ENCODE measurements at places on chromosomes 12 and 14.

- no peak for DNase-seq
Observed at GRCh38 chr12:2722806-2723205, 72.0 kb upstream of the FKBP4 start.

- DNase-seq = no peak
Observed at GRCh38 chr14:38973083-38973700, 129.8 kb downstream of the SEC23A start.

DNA sequence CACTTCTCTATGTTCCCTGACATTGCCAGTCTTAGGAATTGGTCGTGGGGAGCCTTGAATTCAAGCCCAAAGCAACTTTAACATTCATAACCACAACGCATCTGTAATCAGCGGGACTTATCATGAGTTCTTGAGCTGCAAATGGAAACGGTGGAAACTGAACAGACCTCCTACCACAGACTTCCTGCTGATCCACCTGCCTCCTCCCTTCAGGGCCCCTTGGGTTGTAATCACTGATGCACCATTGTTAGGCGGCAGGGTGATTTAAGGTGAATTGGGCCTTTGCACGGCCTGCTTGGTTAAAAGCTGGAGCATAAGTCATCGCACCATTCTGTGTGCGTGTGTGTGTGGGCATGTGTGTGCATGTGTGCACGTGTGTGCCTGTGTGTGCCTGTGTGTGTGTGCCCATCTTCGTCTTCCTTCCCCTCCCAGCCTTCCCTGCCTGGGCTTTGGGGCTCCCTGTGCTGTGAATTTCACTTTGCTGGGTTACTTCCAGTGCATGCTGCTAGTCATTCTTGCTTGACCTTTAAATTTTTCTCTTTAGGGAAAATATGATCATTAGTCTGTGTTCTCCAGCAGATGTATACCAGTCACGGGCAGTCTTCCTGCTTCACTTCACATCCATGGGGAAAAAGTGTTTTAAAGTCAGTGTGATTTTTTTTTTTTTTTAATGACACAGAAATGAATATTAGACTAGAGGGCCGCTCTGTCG lies 29.1 kb downstream of the CHST11 start:
- no peak for DNase-seq

DNA sequence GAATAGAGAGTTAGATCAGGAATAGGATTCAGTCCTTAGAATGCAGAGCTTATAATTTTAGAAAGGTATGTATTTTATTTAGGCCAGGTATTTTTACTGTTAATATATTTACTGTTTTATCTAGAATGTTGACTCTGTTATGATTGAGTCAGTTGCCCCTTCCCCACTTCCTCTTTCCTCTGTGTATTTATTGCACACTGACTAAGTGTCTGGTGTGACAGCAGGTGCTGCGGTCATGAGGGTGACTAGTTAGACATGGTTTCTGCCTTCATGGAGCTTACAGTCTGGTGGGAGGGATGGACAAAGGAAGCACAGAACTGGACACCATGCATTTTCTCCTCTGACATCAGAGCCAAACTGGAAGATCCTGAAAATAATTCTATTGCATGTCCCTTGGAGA lies 159.8 kb downstream of the CACNA1C start:
- DNase-seq = no peak

- no peak for DNase-seq
Observed at GRCh38 chr14:52741865-52742264, 11.9 kb downstream of the STYX start.

DNA sequence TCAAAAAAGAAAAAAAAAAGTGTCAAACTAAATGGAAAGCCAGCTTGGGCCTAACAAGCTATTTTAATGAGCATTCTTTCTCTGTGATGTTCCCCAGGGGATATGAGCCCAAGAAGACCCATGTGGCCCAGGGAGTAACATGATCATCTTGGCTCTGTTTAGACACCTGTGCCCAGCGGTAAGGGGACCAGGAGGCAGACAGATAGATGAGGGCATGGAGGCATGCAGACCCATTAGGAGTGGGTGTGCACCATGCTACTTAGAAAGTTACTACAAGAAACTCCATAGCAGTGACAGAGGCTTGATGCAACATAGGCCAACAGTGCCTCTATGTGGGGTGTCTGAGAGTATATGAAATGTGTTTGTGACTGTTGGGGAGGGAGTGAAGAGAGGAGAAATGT lies 3.1 kb upstream of the CREBL2 start:
- no peak for DNase-seq

- DNase-seq = no peak
Observed at GRCh38 chr14:50212726-50213125, 18.7 kb downstream of the SOS2 start.

GRCh38 chr12:110543252-110543959 lies 39.7 kb downstream of the PPTC7 start:
- no peak for DNase-seq

DNA sequence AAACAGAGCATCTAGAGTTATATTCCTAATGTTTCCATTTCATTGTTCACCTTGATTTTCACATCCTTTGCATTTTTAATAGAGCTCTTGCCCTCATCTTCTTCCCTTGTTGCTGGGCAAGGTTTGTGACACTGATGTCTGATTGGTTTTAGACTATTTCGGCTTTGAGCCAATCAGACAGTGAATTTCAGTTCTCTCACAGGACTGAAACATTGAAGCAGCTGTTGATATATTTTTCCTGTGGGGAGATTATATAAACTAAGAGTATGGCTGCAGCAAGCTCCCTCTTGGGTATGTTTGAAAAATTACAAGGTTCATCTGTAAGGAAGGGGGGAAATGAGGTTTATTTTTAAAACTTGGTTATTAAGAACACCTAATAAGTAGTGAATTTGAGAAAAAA lies 51.2 kb downstream of the ATF7IP start:
- peak; percentile 40 for DNase-seq

- DNase-seq = no peak
Observed at GRCh38 chr12:112557951-112558630, 139.3 kb downstream of the PTPN11 start.

DNA sequence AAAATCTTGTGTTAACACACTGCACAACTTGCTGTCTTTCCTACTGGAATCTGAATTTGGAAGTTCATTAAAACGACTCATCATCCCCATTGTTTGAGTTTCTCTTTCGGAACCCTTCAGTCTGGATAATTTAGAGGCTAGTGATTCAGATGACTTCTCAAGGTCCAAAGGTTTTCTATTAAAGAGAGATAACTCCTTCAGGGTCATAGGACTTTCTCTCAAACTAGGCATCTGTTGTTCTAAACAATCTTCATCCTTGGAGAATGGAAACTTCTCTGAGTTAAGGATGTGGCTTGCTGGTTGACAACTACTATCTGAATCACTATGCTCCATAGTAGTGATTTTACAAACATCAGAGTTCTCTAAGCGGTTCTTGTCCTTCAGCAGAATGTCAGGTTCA lies 4.4 kb downstream of the MLH3 start:
- no peak for DNase-seq

- no peak for DNase-seq
Observed at GRCh38 chr14:33039311-33039710, 100.6 kb downstream of the NPAS3 start.

- peak; percentile 60 for DNase-seq
Observed at GRCh38 chr14:94548999-94549985, 11.9 kb upstream of the SERPINA4 start.

- no peak for DNase-seq
Observed at GRCh38 chr12:82835217-82835616, 148.5 kb downstream of the TMTC2 start.

DNA sequence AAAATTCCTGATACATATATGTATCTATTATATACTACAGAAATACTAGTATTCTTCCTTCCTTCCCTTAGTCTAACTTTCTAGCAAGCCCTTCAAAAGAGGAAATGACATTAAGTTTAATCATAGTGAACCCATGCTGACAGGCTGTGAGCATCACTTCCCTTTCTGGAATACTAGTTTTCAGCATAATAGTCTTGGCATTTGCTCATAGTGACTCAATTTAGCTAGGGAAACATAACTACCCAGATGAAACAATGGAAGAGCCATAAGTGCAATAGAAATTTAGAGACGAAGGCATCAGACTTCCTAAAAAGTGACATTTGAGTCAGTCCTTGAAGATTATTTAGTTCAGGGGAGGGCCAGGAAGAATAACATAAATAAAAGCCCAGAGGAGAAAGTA lies 184.5 kb upstream of the CRY1 start:
- DNase-seq = peak; percentile 3

DNA sequence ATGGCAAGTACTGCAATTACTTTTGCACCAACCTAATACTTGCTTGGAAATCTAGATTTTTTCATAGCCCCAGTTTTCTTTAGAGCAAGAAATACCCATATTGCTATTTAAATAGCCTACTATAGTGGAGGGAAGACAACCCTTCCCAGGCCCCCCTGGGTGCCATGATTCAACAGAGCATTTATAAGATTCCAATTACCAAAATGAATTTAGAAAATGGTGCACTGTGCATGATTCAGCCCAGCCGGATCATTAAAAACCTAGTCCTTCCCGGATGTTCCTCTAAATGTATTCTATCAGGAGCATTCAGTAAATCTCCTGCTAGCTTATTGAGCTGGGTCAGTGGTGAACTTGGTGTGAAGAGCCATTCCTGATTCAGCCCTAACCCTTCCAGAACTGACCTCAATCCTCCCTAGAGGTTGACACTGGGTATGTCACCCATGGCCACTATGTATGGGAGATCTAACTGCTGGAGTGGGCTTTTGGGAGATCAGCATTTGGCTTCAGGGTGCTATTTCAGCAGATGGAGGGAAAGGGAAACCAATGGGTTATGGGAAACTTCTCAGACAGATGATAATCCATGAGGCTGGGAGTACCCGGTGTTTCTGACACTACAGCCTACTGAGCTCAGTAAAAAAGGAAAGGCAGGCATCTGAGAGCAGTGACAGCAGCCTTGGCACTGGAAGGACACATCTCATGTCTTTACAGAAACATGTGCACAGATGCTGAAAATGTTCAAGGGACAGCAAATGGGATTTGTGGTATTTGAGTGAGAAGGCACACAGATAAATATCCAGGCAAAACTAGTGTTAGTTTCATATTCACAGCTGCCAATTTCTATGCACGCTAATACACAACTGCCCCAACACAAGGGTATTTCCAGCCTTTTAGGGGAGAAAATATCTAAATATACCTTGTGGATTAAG lies 258.9 kb downstream of the DPF3 start:
- no peak for DNase-seq

All from HTR-8/SVneo (cell line).